ENCODE measurements at places on chromosomes 5 and 9.

DNA sequence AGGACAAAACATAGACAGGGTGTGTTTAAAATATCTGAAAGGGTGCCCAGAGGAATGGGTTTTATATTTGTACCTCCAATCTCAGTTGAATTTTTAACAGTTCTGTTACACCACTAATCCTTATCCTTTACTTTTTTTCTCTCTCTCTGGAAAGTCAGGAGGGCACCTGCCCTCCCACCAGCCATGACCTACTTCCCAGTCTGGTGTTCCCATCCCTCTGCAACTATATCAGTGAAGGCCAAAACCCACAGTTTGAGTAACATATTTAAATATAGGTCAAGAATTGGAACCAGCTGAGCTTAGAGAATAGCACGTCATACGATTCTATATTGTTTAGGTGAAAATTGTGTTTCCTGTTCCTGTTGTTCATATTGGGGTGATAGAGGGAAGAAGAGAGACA is 229.8 kb downstream of the NTRK2 start:
- DNase-seq = no peak

GRCh38 chr5:17204133-17204489 is 13.3 kb upstream of the BASP1 start:
- DNase-seq = no peak

DNA sequence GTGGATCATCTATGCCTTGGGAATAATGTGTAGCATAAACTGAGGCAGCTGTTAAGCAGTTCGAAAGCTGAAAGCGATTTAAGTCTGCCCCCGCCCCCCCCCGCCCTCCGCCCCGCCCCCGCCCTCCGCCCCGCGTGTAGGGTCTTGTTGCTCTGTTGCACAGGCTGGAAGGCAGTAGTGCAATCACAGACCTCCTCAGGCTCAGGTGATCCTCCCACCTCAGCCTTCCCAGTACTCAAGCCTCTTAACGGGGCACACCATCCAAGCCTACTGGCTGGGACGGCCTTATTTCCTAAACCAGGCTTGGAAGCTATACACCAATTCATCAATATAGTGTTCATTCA is 945 bp downstream of the ANKDD1B start:
- no peak for DNase-seq

GRCh38 chr5:150156540-150156939 is 895 bp upstream of the PDGFRB start:
- no peak for DNase-seq

DNA sequence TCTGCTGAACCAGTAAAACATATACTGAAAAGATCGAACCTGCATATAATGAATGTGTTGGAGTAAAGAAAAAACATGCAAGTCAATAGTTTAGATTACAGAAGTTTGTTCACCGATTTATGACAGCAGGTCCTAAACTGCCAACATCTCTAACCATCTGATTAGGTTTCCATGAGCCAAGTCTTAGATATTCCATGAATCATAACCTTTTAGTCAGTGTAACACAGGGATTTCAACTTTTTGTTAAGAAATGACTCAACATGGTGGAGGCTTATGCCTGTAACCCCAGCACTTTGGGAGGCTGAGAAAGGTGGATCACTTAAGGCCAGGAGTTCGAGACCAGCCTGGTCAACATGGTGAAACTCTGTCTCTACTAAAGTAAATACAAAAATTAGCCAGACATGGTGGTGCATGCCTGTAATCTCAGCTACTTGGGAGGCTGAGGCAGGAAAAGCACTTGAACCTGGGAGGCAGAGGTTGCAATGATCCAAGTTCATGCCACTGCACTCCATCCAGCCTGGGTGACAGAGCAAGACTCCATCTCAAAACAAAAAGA is 38.7 kb downstream of the APC start:
- peak; percentile 16 for DNase-seq

GRCh38 chr5:122877518-122877917 is 32.1 kb downstream of the SNX24 start:
- peak; percentile 46 for DNase-seq

- no peak for DNase-seq
These were observed 41.0 kb downstream of the CYFIP2 start for GRCh38 chr5:157306692-157307471.

DNA sequence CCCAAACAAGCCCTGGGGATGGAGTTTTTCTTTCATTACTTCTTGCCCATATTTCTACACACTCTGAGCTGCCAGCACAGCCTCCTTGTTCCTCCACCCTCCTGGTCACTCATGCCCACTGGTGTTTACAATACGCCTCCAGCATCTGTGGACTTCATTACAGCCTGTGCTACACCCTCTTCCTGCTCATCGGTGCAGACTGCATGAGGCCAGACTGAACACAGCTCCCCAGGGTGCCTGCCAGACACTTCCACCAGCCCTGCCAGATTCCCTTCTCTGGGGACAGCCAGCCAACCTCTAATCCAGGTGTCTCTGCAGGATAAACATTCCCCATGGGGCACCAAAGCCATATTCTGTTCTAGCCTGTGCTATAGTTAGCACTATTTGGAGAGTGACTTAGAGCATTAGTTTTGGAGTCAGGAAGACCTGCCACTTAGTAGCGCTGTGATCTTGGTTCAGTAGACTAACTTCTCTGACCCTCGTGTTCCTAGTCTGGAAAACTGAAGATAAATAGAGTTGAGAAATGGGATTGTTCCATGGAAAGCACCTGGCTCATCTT is 163.8 kb upstream of the KLF4 start:
- no peak for DNase-seq

DNA sequence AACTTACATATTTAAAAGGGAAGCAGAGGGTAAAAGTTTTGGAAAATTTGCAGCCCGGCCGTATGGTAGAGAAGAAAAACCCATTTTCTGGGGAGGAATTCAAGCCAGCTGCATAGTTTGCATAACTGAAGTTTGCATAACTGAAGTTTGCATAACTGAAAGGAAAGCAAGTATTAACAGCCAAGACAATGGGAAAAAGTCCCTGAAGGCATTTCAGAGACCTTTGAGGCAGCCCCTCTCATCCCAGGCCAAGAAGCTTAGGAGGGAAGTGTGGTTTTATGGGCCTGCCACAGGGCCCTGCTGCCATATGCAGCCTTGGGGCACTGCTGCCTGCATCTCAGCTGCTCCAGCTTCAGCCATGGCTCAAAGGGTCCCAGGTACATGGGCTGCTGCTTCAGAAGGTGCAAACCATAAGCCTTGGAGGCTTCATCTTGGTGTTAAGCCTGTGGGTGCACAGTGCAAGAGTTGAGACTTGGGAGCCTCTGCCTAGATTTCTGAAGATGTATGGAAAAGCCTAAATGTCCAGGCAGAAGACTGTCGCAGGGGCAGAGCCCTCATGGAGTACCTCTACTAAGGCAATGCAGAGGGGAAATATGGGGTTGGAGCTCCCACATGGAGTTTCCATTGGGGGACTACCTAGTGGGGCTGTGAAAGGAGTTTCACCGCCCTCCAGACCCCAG is 36.9 kb upstream of the CXCL14 start:
- DNase-seq = no peak

GRCh38 chr5:65070026-65070425 is 301.3 kb downstream of the CWC27 start:
- no peak for DNase-seq

DNA sequence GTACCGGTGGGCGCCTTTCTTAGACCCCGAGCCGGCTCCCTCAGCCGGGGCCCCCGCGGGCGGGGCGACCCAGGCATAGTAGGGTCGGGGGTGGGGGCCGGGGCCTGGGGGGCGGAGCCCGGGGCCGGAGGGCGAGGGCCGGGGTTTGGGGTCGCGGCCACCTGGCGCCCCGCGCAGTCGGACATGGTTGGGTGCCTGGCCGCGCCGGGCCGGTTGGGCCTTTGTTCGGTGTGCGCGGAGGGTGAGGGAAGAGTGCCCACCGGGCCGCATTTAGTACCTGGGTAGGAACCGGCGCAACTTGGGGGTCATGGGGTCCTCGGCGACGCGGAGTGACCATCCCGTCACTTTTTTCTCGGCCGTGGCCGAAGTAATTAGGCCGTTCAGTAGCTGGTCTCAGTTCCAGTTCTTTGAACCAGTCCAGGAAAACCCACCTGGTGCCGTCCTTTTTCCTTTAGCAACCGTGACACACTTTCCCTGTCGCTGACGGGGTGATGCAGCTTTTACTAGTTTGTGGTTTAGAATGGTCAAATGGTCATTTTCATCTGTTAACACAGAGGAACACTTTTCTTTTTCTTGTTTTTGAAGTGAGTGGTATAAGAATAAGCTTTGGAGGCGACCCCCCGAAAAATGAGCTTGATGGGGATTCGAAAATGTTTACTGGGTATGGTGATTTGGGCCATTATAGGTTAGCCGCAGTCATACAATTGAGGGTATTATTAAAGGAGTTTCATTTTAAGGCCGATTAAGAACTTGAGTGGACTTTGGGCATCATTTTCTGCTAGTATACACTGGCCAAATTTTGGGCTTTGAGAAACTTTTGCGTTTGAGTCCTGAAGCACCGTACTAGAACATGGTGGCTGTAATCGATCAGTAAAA is 589 bp downstream of the CKS2 start:
- no peak for DNase-seq

- no peak for DNase-seq
These were observed 144.9 kb upstream of the POU5F2 start for GRCh38 chr5:93886098-93886806.

GRCh38 chr9:93955111-93955980 is at the start of gene BARX1:
BARX1 (minus strand) TSS chr9:93955355; CDS start chr9:93955146, 209 bp downstream.
- DNase-seq = no peak

DNA sequence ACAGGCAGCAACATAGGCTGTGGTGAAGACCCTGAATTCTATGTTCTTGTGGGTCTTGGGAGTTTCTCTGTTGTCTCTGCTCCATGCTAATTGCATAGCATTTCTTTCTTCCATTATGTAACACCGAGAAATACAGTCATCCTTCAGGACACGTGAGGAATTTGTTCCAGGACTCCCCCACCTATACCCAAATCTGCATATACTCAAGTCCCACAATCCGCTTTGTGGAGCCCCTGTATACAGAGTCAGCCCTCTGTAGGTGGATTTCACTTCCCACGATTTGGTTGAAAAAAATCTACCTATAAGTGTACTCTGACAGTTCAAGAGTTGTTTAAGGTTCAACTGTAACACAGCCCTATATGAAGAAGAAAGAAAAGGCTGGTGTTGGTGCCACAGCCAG is 22.1 kb downstream of the ANKRD33B start:
- no peak for DNase-seq

DNA sequence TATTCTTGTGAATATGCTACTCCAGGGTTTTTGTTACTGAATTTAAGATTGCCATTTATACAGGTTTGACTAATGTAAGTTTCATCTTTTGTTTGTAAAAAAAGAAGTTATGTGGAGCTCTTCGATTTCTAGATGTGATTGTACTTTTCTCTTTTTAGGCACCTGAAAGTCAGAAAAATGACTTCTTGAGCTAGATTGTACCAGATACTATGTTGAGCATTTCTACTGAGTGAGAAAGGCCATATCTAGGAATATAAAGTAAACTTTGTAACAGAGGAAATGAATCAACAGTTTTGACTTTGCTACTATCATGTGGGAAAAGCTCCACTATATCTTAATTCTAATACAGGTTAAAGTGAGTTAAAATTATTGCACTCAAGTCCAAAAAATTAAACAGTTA is 25.1 kb downstream of the SMC5 start:
- no peak for DNase-seq

- no peak for DNase-seq
These were observed 24.3 kb upstream of the PRDM9 start for GRCh38 chr5:23483090-23483489.

Measured in Ammon's horn (tissue), 1 donor.